Ecto neural progenitor cell (in vitro differentiated cells): ENCODE measurements at places on chromosomes 6 and 20.

GRCh38 chr20:10958279-10958678 lies 284.5 kb upstream of the JAG1 start:
- DNase-seq = no peak

DNA sequence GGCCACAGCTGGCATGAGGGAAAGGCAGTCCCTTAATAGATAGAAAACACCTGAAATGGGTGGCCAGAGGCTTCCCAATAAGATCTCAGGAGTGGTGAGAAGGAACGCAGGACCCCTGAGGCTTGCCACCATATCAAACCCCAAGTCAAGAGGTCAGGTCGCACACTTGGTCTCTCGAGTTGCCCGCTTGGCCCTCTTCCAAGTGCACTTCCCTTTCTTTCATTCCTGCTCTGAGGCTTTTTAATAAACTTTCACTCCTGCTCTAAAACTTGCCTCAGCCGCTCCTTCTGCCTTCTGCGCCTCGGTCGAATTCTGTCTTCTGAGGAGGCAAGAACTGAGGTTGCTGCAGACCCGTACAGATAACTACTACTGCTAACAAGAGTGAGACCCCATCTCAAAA lies 64.2 kb downstream of the SLC2A10 start:
- DNase-seq = no peak

DNA sequence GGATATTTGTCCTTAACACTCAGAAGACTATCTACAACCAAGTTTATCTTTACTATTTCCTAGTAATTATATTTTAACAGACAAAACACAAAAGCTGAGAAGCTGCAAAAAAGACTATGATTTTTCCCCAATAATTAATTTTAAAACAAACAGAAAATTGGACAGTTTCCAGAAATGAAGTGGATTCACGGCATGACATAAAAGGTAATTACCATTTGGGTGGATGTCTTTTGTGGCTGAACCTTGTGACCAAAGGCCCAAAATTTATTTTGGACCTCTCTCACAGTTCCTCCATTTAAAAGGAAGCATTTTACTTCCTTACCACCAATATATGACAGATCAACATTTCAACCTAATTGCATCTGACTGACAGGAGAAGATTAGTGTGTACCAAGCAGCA lies 90.2 kb downstream of the GMDS start:
- no peak for DNase-seq

DNA sequence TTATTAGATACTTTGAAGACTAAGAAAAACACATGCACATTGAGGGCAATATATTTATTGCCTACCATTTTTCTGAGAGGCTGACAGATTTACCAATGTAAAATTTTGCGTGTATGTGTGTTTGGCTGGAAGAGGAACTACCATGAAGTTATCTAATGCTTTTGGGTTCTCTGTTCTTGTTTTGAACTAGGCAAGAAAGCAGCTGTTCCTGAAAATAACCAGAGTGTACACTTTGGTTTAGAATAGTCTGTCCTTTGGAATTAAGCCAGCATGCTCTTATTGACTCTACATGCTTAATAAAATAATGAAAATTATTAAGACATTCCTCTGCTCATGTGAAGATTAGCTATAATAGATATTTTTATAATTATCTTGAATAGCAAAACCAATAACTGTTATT lies 129.2 kb downstream of the MYB start:
- DNase-seq = no peak

GRCh38 chr20:38377039-38377685 lies 30.9 kb downstream of the LBP start:
- DNase-seq = no peak

GRCh38 chr6:138757136-138757535 lies 16.4 kb upstream of the CCDC28A start:
- DNase-seq = no peak

- DNase-seq = no peak
Observed at GRCh38 chr6:125789576-125790357, 993 bp upstream of the NCOA7 start.

DNA sequence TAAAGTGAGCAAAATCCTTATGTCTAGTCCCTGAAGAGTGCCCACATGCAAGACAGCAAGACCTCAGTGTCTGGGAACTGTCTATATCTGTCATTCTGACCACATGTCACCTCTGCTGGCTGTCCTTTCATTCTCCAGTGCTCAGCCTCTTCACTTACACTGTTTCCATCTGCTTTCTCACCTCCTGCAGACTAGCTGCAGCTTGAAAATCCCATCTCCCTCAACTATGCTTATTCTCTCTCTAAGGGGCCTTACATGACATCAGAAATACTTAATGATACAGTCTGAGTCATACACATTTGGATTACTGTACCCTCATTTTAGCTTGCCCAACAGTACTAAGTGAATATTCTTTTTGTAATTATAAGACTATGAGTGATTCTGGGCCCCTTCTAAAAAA lies 587.8 kb downstream of the EPM2A start:
- no peak for DNase-seq

DNA sequence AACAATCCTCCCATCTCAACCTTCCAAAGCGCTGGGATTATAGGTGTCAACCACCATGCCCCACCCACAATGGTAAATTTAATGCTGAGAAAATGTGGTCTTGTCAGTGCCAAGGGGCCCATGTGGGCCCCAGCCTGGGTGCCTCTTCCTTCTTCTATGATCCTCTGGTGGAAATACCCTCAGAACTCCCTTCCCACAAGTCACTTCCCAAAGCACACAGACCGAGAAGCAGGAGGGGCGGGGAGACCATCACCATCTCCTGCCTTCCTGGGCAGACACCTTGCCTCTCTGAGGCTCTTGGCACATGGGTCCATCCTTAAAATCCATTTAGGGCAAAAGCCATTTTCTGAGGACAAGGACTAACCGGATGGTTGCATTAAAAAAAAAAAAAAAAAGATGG lies 59.0 kb downstream of the NOL4L start:
- DNase-seq = no peak

DNA sequence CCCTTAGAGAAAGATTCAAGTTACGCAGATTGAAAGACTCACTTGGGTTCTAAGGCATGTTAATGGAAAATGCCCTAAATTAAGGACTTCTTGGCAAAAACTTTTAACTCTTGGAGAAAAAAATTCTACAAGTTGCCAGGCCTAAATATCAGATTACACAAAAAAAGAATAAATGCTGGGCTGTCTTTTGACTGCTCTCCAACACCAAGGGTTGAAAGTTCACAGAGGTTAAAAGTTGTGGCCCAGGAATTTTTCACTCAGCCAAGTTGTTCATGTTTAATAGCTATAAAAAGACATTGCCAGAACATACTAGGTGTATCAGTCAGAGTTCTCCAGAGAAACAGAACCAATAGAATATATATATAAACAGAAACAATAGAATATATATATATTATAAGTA lies 268.4 kb upstream of the PRND start:
- DNase-seq = no peak

DNA sequence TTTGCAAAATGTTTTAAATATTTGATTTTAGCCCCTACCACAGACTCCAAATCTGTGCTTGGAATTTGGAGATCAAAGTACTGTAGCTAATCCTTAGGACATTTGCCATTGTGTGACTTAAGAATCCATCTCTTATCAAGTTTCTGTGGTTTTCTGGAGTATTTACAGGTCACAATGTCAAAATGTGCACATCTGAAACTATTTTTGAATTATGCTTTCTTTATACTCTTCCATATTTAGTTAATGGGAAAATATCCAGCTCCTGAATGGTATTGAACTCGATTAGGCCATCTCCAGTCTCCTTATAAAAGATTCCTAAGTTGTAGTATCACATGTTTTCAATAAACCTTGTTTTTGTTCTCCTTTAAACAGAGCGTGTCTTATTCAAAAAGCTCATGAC lies 162.5 kb downstream of the KHDC1L start:
- DNase-seq = no peak

DNA sequence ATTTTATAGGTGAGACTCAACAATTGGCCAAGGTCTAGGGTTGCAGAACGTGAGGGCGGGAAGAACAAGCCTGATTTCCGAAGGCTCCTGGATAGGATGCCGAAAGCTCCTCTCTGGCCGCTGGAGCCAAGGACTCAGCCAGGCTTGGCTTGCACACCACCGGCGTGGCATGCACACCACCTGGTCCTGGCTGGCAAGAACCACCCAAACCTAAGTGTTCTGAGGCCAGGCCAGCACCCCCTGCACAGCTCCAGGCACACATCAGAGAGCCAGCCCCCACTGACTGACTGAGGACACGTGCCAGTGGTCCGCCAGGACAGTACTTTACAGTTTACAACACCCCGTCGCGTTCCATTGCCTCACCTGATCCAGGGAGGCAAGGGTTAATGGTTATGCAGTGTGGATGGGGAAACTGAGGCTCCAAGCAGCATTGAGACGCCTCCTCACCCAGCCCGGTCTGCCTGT lies 414 bp downstream of the TGM2 start:
- DNase-seq = no peak

DNA sequence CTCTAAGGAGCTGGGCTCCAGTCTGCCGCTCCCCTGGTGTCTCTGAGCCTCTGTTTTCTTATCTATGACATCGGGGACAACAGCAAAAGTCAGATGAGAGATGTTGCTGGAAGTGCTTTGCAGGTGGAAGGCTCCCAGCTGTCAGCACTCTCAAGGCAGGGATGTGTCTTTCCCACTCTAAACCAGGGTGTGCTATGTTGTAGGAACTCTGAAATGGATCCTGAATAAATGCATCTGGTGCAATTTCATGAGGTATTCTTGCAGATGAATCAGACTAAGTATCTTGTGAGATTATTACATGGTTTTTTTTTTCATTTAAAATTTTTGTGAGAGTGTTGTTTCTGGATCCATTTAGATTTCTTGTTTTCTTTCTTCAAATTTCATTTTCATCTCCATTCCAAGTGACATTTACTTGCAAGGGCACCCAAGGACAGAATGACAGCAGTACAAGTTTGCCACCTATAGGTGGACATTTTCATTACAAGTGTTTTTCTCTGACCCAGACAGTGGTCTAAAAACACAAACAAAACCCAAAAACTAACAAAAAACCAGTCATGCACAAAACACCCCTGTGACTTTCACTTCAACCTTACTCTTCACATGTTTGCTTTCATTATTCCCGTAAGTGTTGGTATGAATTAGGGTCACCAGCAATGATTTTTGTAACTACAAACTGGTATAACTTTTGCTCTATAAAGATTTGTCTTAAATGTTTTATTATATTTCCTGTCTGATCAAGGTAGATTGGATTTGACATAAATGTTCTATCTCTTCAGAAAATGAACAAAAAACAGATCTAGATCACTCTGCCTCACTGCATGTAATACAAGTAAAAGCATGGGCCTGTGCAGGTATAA lies 14.7 kb upstream of the SIM1 start:
- no peak for DNase-seq

- no peak for DNase-seq
Observed at GRCh38 chr20:62732031-62732760, 23.6 kb downstream of the NTSR1 start.

DNA sequence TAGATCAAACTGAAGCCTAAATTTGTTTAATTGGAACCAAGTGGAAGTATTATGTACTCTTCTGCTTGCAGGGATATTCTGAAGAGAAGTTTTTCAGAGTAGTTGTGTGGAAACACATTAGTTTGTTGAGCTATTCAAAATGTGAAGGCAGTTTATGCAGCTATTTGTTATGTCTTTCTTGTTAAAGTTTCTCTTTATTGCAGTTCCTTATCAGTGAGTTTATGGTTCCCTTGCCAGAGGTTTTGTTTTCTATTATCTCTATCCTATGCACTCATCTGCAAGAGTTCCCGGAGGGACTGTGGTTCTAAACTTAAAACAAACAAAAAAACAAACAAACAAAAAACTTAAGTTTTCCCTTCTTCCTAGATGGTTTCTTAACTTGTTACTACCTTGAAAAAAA lies 143.7 kb upstream of the SLC22A16 start:
- DNase-seq = no peak

DNA sequence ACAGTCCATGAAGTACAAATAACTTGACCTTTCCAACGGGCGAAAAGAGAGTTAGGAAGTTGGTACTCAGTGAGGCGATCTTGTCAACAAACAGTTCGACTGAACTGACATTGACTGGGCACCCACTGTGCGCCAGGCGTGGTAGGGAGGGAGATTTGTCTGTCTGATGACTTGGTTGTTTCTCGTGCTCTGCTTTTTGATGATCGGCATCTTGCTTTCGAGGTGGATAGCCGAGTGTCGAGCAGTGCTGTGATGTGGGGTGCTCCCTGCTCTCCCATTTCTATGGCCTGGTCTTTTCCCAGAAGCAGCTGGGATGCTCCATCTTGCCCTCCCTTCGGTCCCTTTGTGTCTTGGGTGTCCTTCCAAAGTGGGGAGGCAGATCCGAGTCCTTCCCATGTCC lies 30.4 kb downstream of the RPP40 start:
- no peak for DNase-seq

DNA sequence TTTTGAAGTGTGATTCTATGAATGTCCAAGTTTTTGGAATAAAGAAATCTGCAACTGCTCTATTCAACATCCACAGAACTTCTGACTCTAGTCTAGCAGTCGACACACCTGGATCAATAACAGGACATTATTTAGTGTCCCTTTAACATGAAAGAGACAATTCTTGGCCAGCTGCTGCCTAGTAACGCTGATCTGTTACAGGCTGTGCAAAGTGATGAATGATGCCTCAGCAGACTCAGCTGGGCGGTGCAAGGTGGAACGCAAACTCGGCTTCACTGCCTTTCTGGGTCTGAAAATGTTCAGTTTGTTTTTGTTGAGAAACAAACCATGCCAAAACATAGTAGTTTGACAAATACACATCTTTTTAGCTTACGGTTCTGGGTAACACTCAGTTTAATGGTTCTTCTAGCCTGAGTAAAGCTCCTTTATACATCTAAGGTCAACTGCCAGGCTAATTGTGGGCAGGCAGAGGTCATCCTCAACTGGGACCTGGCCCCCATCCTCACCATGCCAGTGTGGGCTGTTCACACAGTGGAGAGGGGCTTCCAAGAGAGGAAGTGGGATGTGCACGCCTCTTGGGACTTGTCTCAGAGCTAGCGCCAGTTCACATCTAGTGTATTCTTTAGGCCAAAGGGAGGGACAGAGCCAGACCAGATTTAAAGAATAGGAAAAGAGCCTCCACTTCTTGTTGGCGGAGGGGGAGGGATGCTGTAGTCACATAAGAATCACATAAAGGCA lies 879.7 kb downstream of the QKI start:
- DNase-seq = no peak

GRCh38 chr6:44631968-44632367 lies 244.5 kb downstream of the CDC5L start:
- DNase-seq = no peak

GRCh38 chr6:20870021-20870420 lies 335.8 kb downstream of the CDKAL1 start:
- no peak for DNase-seq

- no peak for DNase-seq
Observed at GRCh38 chr6:25387483-25387882, 108.3 kb downstream of the CARMIL1 start.
